ENCODE measurements at places on chromosomes 6 and 20.
A peak's percentile ranks its signal among the peaks of the same experiment; 100 is the strongest.

DNA sequence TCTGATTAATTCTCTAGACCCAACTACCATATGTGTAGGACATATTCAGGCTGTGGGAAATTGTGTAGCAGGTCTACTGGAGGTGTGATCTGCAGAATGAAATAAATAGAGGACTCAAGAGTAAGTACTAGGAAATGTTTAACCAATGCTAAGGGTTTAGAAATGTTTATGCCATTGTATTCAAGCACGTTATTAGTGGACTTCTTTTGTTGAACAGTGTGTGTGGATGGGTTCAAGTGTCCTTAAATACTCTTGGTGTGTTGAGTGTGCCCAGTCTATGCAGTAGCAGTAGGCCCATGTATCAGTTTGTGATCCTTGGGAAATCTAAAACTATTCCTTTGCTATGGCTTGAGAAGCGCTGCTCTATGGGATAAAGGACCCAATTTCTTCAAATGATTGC, 112.1 kb downstream of the FARS2 start:
- DNase-seq = no peak

DNA sequence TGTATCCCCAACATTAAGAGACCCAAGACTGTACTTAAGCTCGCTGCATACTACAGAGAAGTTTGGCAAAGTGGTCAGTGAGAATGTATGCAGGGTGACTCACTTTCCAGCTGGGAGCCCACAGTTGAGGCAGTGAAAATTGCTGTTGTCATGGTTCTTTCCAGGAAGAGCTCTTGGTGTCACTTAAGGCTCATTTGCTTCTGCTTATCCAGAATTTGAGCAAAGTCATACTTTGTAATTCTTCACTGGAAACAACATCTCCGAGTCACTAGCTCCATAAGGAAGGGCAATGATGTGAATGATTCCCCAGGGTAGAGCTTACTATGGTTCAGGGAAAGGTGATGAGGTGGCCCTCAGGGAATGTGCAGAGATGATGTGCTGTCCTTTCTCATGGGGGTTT, 65.4 kb upstream of the FBXL4 start:
- peak; percentile 90 for DNase-seq

DNA sequence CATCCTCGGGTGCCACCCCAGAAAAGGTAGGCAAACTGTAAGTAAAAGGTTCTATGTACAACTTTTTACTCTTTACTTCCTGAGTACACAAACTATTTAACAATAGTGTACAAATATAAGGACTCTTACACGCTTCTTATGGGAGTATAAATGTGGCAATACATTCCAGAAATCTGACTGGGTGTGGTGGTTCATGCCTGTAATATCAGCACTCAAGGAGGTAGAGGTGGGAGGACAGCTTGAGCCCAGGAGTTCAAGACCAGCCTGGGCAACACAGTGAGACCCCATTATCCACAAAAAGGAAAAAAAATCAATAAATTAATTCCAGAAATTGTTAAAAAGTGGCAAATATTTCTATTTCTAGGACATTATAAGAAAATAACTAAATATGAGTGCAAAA, 48.9 kb downstream of the PIGU start:
- no peak for DNase-seq

- no peak for DNase-seq
Observed at GRCh38 chr20:17955302-17955701, 13.3 kb downstream of the SNX5 start.

DNA sequence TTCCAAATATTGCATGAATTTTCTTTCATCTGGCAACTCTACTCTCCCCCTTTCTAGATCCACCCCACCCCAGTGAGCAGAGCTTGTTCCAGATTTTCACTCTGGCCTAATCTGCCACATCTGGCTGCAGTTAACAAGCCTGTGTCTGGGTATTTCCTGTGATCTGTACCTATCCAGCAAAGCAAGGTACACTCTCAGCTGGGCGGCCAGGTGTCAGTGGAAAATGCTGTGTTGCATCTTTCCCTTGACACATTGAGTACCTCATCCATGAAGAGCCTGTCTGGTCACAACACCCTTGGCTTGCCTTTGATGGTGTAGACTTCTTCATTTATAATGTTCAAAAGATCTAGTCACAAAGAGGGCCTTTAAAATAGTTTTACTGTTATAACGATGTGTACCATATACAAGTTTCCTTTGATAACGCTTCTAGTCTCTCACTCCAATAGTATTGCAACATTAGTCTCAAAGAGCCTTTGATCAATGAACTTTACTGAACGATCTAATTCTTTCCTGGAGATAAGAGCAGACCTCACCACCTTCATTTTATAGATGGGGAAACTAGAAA, 6.0 kb upstream of the RNF182 start:
- DNase-seq = no peak

- no peak for DNase-seq
Observed at GRCh38 chr20:2387580-2387979, 6.9 kb downstream of the TGM6 start.

DNA sequence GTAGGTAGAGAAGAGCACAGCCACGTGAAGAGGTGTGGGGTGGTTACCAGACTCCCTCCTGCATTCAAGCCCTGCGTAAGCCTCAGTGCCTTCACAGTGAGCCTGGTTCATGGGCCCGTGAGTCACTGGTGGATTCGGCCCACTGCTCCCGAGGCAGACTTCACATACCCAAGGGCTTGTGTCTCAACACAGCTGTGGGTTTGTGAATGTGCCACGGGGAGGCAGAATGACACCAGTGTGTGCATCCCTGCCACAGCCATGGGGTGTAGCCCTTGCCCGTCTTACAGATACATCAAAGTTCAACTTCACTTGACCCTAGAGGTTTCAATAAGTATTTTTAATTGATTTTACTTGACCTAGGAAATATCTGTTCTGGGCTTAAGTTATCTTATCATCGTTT, 108.5 kb downstream of the MAP3K4 start:
- DNase-seq = no peak

- DNase-seq = no peak
Observed at GRCh38 chr20:6381887-6382286, 259.1 kb upstream of the FERMT1 start.

DNA sequence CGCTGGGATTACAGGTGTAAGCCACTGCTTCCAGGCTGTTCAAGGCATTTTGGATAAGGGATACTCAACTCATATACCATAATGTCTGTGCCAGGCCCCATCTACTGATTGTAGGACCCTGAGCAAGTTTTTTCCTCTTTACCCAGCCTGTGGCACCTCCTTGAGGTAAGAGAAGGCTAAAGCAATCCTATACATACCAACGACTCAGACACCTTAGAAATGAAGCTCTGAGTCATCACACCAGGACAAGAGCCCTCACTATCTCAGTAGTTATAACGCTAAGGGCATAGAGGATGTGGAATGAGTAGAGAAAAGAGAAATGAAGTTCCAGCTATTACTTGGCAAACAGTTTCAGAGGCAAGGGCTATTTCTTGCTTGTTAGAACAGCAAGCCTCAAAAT, 16.9 kb downstream of the NDRG3 start:
- peak; percentile 15 for DNase-seq

- DNase-seq = no peak
Observed at GRCh38 chr6:26299286-26300042, 65.5 kb upstream of the BTN3A2 start.

GRCh38 chr6:24936641-24937317, 1.0 kb upstream of the RIPOR2 start:
- no peak for DNase-seq

DNA sequence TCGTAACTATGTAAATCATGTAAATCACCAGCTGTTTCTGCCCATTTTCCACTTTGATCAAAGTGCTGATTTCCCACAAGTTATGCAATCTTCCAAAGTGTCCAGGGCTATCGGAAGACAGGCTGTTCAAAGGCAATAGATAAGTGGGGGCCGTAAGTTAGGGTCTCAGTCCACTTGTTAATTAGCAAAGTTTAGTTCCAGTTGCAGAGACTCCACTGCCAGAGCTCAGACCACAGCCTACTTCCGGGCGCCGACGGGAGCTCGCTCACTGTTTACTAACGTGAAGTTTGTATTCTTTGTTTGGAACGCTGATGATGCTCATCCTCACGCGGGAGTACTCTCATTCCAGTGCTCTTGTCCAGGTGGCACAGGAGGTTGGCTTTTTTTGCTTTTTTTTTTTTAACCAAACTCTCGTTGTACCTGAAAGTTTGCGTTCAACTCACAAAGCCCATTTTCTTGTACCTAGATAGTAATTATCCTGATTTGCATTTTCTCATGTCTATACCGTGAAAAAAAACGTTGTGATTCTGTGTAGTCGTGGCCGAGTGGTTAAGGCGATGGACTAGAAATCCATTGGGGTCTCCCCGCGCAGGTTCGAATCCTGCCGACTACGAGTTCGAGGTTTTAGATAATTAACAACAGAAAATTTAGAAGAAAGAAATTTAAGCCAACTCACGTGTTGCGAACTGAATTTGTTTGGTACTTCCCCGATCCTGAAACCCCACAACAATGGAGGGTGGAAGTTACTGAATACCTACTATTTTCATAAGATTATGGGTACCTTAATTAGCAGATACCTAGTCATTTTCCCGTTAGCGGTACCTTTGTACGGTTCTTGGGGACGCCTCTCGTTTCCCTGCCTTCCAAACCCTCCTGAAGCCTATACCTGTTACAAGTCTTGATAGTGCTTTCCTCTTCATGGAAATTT, 29.9 kb upstream of the ZNF184 start:
- no peak for DNase-seq

DNA sequence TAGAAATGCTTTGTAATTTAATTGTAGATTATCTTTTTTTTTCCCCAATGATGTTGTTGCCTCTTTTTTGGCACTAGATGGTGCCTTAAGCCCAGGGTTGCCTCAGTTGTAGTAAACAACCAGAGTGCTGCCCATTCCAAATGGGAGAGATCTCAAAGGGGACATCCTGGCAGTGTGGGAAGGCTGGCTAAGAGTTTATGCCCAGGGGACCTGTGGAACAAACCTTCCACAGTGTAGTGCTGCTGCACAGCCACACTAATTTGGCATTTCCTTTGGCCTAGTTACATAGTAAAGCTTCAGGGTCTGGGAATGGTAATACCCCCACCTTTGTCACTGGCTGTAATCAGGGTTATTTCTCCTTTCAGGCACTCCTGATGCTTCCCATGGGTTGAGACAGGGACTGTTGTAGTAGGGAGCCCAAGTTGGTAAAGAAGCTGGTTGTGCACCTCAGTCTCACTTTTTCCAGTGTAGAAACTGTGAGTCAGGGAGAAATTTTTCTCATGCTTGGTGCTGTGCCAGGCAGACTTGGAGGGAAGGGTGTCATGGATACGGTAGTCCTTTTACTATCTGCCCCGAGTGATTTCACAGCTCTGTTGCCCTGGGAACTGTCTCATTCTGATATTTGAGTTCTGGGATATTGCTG, 177.8 kb upstream of the ECI2 start:
- peak; percentile 83 for DNase-seq
